Stimulated activated CD4-positive, alpha-beta T cell treated with anti-CD3 and anti-CD28 coated beads, Interleukin-1b, Interleukin-23, amount 100 ng/mL, for 1 hour (primary cell): ENCODE measurements at places on chromosomes 2 and 18.

- DNase-seq: no peak
Measured at GRCh38 chr2:181573140-181573736, 83.7 kb downstream of the CERKL start.

GRCh38 chr2:188629753-188630527 is 338.3 kb downstream of the GULP1 start:
- DNase-seq: no peak

- DNase-seq: no peak
Measured at GRCh38 chr2:41728788-41729338, 319.0 kb upstream of the PKDCC start.

DNA sequence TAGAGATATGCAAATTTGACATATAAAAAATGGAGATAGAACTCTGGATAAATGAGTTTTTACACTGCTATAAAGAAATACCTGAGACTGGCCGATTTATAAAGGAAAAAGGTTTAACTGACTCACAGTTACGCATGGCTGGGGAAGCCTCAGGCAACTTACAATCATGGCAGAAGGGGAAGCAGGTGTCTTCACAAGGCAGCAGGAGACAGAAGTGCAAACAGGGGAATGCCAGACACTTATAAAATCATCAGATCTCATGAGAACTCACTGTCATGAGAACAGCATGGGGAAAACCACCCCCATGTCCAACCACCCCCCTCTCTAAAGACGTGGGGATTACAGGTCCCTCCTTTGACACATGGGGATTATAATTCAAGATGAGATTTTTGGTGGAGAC is 1540.2 kb upstream of the SLC39A10 start:
- DNase-seq: no peak

DNA sequence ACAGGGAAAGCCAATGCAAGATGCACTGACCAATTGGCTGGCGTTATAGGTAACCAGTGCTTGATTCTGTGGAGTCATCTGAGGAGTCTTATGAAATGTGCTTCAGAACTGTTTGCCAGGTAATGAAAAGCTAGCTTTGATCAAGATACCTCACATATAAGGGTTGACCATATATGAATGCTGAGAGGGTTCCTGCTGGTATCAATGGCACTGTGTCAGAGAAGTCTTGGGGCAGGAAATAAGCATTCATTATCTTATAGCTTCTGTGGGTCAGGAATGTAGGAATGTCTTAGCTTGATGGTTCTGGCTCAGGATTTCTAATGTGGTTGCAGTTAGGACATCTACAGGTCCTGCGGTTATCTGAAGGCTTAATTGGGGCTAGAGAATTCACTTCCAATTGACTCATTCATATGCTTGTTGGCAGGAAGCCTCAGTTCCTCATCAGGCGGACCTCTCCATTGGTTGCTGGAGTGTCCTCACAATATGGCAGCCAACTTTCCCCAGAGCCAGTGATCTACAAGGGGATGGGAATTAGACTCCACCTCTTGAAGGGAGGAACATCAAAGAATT is 22.1 kb upstream of the TCF7L1 start:
- DNase-seq: no peak

GRCh38 chr2:207847807-207848544 is 78.3 kb upstream of the FZD5 start:
- DNase-seq: no peak

DNA sequence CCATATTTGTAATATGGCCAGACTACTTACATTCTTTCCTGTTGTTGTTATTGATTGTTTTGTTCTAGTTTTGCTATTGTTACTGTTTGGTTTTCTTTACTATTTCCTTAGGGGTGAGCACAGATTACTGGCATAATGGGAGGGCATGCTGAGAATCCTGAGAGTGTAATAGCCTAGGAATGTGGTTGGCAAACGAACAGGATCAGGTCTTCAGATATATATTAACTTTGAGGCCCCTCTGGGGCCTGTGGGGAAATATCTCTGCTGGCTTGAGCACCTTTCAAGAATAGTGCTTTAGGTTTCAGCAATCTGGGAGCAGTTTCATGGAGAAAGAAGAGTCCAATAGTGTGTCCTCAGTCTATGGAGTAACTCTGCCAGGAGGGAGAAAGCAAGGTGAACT is 144.4 kb downstream of the THSD7B start:
- no peak for DNase-seq

DNA sequence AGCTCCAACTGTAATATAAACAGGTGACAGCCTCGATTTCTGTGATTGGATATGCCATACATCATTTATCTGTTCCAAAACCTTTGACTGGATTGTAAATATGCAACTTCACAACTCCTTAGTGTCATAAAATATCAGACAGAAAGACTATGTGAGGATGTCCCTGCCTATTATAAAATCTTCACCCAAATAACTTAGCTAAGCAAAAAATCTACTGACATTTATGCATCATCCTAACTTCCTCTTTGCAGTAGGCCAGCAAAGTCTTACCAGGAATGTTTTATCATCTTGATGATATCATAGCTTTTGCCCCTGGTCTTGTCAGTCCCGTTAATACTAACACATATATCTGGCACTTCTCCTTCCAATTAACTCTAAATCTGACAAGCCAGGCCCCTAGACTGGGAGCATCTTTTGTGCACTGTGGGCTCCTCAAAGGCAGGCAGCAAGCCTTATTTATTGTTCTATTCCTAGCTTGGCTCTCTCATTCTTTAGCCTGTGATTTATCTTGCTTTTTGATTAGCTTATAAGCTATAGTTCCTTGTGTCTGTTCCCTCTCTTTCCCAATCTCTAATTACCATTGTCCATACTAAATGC is 356.5 kb upstream of the HNMT start:
- no peak for DNase-seq

GRCh38 chr2:98390571-98391476 is 44.6 kb downstream of the CNGA3 start:
- no peak for DNase-seq

- DNase-seq: no peak
Measured at GRCh38 chr18:36031407-36031806, 36.0 kb downstream of the RPRD1A start.

DNA sequence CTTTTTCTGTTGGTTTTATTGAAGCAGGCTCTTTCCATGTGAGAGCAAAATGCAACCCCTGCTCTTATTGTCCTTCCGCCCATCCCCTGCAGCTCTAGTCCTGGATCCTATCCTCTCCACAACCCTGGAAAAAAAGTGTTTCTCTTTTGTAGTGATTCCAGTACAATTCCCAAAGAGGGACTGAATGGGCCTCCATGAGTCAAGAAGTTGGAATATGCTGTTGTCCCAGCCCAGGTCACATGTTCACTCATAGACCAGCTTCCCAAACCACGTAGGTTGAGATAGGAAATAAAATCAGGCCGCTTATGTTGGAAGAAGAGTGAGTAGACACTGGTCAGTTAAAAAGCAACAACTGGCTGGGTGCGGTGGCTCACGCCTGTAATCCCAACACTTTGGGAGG is 39.4 kb downstream of the CPO start:
- DNase-seq: no peak

- no peak for DNase-seq
Measured at GRCh38 chr2:162265666-162266459, 22.6 kb upstream of the FAP start.

- no peak for DNase-seq
Measured at GRCh38 chr2:53210538-53210937, 557.1 kb upstream of the CHAC2 start.

- peak; percentile 20 for DNase-seq
Measured at GRCh38 chr2:239882331-239882732, 142.8 kb downstream of the NDUFA10 start.

DNA sequence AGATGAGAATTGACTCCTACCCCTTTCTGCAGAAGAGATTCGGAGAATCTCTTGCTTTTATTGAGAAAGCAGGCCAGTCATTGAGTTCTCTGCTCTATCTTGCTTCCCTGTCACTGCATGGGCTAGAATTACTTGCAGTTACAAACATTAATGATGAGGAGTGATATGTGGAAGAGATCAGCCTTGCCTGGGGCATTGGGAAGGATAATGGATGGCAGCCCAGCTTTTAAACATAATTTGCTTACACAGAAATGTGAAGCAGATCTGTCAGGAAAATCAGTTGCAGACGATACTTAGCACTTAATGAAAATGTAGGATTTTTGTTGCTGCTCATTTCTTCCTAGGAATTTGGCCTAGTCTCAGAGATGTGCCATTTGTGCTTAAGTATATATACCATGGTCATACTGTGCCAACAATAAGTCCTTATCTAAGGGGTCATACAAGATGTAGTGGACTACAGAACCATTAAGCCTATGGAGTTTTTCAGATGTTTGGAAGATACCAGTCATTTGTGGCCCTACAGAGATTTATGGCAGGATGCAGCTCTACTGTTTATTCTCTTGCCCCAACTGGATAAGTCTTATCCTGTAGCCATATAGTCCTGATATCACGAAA is 92.7 kb downstream of the XRCC5 start:
- DNase-seq: no peak

- DNase-seq: no peak
Measured at GRCh38 chr18:39053571-39053970, 1488.0 kb upstream of the CELF4 start.

GRCh38 chr2:98607104-98607503 is 1.2 kb downstream of the COA5 start:
- DNase-seq: no peak

GRCh38 chr2:206993964-206994363 is 54.6 kb downstream of the CPO start:
- DNase-seq: no peak

DNA sequence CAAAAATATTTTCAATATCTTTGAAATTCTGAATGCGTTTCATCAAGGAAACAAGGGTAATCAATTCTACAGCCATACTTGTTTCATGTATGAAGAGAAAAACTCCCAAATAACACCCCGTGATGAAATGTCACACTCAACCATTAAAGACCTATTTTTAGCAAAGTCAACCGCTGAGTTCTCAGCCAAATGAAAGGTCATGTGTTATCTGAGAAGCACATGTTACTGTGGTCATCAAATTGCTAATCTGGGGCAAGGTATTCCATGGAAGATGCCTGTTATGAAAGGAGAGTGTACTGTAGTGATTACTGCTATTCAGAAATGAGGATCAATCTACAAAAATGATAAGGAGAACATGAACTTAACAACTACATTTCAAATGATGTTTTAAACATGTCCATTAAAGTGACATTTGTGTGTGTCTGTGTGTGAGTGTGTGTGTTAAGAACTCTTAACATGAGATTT is 126.7 kb downstream of the BCL2 start:
- no peak for DNase-seq

GRCh38 chr2:24730481-24730880 is 62.7 kb downstream of the PTRHD1 start:
- DNase-seq: no peak

DNA sequence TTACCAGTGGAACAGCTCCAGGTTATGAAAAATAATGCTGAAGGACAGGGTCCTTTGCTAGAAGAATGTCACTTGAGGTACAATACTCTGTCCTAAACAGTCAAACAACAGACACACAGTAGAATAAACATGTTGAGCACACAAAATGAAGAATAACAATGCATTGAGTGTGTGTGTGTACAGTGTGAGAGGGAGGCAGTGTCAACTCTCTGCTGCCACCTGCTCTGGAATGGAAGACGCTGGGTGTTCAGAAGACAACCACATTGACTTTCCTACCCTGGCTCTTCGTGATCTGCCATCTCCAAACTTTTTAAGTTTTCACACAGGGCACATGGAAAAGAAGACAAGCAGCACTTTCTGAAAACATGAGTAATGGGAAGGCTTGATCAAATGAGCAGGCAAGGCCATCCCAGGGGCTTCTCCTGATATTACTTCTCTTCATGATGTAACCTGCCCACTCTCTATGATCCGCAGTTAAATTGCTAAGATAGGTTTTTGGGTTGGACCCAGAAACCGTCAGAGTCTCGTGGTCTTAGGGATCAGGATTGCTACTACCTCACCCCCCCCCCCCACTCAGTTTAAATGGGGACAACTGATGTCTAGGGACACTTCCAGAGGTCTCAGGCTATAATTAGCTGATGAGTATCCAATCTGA is 533.2 kb upstream of the TNP1 start:
- no peak for DNase-seq

GRCh38 chr2:168443818-168444217 is 12.3 kb upstream of the CERS6 start:
- no peak for DNase-seq

DNA sequence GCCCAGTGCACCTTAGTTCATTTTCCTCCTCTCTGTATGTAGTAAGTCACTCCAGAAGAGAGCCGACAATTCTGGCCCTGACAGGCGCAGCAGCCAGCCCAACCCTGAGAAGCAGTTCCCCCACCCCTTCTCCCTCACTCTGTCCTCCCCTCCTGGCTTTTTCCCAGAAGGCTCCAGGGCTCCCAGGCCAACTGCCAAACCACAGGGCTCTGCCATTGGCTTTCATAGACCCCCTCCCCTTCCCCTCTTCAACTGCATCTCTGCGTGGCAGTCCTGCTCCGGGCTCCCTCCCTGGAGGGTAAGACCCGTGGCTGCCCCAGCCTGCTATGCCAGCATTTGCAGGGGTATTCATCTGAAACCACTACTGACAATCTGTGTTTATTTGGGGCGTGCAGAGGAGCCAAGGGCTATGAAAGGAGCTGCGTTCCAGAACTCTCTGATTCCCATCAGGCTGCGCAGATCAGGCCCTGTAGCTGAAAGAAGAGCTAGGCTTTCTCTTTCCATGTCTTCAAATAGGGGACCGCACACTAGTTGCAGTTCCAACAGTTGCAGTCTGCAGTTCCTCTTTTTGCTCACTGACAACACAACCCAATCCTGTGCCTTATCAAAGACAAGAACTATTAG is 388.6 kb upstream of the TNP1 start:
- DNase-seq: no peak

GRCh38 chr18:77072566-77072965 is 60.0 kb downstream of the MBP start:
- DNase-seq: no peak

- DNase-seq: no peak
Measured at GRCh38 chr2:162490052-162490717, 146.3 kb downstream of the GCA start.
